K562 (cell line): ENCODE measurements at places on chromosomes 7 and 10.
A peak's percentile ranks its signal among the peaks of the same experiment; 100 is the strongest.

DNA sequence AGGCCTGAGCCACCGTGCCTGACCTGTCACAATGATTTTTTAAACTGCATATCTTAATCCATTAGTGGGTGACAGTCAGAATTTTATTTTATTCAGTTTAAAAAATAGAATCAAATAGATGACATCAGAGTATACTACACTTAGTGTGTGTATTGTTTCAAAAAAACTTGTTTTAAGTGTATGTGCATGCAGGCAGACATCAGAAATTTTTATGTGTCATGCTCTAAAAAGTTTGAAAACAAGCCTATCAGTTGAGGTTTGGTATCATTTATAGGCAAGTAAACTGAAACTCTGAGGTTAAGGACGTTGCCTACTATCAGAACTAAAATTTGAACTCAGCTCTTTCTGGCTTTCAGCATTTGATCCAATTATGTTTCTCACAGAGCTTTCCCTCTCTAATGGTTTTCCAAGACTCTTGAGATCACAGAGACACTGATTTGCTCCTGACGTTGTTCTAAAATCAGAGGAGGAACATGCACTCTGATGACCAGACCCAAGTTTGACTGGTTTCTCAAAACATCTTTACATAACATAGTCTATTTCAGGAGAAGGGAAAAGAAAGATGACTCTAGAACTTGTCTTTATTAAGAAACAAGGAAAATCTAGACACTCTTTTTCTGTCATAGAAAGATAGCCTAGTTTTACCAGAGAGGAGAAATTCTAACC, 188.6 kb downstream of the AUTS2 start:
- DNase-seq: no peak

DNA sequence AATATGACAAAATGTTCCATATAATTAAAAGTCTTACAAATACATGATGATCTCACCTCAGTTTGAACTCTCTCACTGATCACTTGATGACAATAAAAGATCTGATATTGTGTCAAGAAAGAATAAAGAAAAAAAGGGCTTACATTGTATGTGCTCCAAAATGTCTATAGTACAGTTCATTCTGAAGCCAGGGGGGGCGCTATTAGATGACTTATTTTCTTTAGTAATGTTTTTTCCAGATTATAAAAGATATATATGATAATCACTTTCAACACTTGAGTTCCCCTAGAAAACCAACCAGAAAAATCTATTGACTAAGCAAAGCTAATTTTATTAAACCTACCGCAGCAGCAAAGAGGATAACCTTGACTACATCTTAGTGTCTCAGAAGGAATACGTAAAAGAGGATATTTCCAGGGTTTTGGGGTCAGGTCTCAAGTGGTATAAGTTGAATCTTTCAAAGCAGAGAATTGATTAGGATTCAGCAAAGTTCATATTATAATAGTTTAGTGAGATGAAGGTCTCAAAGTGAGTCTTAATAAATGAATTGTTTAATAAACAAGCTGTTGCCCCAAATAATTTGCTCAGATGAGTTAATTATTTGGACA, 55.8 kb downstream of the PTN start:
- no peak for DNase-seq

DNA sequence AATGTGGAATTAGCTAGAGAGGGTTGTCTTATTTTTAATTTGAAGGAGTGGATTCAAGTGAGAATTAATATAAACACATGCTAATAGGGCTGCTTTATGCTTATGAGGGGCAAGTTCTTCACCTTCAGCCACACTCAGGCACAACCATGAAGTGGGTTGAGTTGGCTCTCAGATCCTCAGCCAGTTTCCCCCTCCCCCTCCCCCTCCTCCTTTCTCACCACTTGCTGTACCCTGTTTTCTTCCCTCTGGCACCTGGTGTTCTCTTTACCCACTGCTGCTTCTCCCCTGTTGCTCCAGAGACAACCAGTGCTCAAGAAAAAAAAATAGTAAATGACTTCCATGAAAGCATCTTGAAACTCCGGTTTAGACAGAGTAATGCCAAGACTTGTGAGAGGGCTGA, 1083.3 kb downstream of the CNTNAP2 start:
- DNase-seq: no peak

GRCh38 chr10:34778237-34778636, 36.9 kb downstream of the PARD3 start:
- DNase-seq: no peak

GRCh38 chr7:75963381-75963995, 30.9 kb downstream of the TMEM120A start:
- DNase-seq: no peak

DNA sequence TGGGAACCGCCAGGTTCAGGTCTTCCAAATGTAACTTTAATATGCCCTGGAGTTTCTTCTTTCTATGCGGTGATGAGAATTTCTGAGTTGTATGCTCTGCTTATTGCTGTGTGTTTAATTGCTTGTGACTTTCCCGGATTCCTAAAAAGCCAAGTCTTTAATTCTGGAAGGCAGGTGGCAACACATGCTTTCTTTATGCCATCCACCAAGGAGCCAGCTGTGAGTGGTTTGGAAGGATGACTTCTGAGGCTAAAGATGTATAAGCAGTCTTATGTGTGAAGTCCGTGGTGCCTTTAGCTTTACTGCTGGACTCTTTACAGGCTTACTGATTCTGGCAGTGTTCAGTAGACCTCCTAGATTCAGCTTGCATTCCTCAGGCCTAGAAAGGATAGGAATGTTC, 3.1 kb downstream of the SDK1 start:
- DNase-seq: no peak

- no peak for DNase-seq
These were observed 70.9 kb upstream of the AMPH start for GRCh38 chr7:38702002-38702535.

GRCh38 chr10:16505161-16505560, 16.5 kb downstream of the C1QL3 start:
- DNase-seq: no peak

DNA sequence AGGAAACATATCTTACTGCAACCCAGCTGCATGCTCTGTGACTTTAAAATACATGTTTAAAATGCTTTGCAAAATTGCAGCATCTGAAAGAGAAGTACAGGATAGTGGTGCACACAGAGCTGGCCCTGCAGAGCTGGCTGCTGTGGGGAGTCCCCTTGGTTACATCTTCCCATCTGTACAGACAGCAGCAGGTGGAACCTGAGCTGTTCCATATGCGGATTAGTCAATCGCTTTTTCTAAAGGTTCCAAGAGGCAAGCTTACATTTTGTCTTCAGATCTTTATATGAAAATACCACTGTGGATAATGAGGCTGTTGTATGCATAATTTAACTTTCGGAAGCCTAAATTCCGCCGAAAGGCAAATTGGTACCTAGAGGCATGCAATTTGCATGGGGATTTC, 444.1 kb downstream of the NRG3 start:
- DNase-seq: no peak

DNA sequence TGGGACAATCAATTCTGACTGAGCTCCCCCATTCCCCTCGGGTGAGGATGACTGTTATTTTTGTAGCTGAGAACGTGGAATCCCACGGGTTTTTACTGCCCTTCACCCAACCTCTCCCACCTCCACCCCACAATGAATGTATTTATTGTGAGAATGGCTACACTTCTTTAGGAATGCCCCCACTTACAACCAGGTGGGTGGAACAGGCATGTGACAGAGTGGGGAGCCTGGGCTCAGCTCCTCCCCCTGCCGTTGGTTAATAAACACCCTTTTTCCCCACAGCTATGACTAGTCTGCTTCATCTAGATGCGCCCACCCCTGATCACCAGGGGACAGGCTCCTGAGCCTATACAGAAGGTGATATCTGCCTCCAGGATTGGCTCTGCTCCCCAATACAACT, 2.0 kb downstream of the MRPL43 start:
- DNase-seq: peak; percentile 27

DNA sequence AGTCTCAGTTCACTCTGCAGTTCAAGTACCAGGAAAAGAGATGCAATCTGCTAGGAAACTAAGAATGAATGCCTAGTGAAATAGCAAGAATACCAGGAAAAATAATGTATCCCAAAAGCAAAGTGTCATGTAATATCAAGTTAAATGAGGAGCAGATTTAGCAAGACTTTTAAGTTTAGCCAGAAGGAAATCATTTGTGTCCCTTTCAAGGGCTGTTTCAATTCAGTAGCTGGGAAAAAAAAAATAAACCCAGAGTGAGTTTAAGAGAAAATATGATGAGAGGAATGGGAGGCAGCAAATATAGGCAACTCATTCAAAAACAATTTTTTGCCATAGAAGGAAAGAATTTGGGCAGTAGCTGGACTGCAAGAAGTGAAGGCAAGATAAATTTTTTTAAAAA, 135.8 kb downstream of the DGKB start:
- no peak for DNase-seq

DNA sequence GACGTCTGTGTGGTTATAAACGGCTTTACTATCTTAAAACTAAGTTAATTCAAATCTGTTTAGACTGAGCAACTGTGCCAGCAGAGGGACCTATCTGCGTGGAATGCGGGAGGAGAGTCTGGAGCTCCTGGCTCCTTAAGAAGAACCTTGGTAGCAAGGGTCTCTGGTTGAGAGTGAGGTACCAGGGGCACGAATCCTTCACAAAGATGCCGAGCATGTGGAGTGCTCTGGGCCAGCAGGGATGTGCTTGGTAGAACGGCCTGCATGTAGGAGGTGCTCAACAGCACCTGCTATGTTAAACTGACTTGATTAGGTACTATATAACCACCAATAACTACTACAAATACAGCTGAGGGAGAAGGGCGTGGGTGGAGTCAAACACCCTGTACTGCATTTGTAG, 102.6 kb downstream of the VIPR2 start:
- DNase-seq: no peak

DNA sequence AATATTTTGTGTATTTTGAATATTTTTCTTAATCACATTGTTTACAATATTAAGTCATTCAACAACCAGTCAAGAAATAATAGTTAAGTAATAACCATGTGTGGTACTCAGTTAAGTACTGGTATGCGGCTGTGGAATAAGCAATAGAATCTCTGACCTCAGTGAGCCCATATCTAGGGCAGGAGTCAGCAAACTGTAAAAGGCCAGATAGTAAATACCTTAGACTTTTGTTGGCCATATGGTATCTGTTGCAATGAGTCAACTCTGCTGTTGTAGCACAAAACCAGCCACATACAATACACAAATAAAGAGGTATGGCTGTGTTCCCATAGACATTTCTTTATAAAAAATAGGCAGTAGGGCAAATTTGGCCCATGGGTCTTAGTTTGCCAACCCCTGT, 311.6 kb upstream of the SEMA3A start:
- no peak for DNase-seq

DNA sequence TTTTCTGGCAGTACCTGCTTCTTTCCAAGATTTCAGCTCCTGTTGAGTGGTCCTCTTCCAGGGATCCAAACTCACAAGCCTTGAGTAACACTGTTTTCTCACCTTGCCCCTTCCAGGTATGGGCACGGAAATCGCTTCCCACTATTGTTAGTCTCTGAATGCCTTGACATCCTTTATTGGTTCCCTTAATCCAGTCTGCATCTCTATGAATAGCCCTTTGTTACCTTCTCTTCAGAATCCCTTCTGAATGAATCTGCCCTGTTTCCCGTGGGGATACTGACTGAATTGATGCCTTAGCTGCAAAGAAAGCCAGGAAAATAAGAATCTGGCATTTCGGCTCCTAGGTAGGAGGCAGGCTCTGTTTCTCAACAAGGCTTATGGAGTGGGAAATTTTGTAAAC, 467.7 kb downstream of the PLXNA4 start:
- DNase-seq: no peak

DNA sequence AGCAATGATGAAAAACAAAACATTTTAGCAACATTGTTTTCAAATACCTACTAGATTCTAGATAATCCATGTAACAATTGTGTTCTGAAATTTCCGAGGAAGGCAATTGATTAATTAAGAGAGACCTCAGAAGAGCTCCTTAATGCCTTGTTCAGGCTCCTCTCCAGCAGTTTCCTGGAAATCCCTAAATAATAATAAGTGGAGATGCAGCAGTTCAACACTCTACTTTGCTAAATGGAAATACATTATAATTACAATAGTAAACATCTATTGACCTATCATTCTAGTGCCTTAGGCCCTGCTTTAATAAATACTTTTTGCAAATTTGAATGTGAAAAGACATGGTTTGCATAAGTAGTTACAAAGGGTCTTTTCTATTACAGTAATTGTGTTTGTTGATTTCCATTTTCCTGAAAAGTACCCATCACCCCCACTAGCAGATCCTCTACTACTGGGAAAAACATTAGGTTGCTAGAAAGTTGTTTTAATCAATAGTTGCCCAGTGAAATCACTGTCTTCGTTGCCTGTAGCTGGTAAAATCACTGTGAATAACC, 186.6 kb upstream of the STK17A start:
- DNase-seq: no peak

DNA sequence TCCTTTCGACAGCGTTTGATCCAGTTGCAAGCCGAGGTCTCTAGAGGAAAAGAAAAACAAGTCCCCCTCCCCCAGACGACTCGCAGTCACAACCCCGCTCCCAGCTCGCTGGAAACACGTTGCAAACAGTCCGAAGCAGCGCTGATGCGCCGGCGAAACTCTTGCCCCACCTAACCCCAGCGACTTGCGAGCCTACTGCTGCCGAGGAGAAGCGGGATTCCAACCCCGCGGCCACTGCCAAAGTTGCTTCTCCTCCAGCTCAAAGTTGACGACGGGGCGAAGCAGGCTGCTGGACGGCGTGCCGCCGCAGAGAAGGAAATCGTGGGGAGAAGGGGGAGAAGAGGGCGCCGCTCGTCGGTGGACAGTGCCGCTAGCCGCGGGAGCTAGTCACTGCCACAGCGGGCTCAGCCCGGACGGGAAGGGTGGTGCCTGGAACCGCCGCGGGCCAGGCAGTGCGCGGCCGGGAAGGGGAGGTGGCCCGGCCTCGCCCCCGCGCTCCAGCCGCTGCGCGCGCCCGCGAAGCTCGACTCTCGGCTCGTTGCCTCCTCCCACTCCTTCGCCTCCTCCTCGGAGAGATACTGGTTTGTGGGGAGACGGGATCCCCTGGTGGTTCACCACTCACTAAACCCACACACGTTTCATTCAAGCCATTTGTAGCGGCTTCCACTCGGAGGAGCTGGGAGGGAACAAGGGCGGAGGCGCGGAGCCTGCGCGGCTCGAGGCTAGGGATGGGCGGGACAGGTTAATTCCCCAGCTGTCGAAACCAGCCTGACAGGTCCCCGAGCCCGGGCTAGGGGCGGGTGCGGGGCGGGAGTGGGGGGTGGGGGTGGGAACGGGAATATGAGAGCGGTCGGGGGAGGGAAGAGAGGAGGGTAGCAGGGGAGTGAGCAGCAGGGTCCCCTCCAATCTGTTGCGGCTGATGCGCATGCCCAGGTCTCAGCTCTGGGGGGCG, at the start of gene GPR37:
Gene GPR37, minus strand, starts transcription at position 392 of the 952 bp plus-strand sequence. CDS start 816 bp downstream, outside the sequence.
- peak; percentile 79 for DNase-seq
